ENCODE measurements at places on chromosomes 6 and 20. TPM values are rescaled to one million over a fixed set of nuclear protein-coding genes. Genes with fewer than 3 reads are reported as not detected.

Gene RWDD2A
- 4.9 TPM for total RNA-seq

DNA sequence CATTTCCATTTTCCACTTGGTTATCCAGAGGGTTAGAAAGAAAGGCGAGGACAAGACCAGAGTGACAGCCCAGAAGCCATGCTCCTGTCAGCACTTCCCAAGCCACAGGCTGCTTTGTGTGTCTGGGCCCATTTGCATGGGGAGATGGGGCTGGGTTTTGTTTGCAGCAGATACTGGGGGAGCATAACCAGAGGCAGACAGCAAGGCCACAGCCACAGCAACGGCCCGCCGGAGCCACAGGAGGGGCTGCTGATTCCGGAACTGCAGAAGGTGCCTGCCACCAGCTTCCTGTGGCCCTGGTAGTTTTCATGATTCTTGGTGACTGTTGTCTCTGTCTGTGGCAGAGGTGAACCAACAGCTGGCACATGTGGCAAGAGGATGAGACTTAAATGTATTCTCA lies 106.6 kb downstream of the DLL1 start:
- no peak for DNase-seq

Gene PHACTR3
- total RNA-seq = 0.14 TPM

DNA sequence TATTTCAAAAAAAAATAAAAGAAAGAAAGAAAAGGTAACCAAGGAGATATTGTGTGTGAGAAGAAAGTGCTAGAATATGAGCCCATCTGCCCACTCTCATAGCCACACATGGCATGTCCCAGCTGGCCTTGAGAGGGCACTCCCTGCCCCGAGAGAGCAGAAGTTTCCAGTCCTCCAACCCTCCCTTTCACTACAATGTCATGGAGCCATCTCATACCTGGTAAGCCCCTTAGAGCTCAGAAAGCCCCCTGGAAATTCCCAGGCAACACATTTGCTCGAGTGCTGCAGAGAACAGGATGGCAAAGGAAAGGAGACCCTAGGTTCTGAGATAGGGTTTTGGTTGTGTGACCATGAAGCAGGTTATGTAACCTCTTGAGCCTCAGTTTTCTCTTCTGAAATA lies 75.8 kb upstream of the RIN2 start:
- DNase-seq = no peak

- no peak for DNase-seq
These were observed 222.5 kb downstream of the GJA1 start for GRCh38 chr6:121657972-121658371.

DNA sequence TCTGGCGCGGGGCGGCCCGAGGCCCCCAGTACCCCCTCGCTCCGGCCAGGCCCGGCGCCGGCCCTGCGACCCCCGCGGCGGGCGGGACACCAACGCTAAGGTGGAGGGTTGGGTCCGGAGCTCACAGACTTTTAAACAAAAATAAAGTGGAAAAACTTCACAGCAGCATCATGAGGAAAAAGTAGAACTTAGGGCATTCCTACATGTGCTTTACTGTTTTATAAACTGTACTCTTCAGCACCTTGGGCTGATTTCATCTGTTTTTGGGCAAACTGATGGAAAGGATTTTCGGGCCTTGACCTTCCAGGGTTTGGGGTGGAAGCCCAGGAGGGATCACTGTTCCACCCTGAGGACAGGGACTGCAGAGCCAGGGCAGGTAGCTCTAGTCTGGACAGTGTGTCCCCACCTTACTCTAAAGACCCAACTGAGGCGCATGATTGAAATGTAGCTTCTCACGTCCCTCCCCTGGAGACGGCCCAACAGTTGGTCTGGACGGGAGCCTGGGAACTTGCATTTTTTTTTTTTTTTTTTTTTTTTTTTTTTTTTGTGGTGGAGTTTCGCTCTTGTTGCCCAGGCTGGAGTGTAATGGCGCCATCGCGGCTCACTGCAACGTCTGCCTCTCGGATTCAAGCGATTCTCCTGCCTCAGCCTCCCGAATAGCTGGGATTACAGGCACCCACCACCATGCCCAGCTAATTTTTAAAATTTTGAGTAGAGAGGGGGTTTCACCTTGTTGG lies 740 bp downstream of the NELFCD start:
- DNase-seq = peak; percentile 11

Gene SLC25A27
- 4.3 TPM for total RNA-seq

GRCh38 chr20:5720696-5721095 lies 29.5 kb upstream of the SHLD1 start:
- peak; percentile 35 for DNase-seq

All from astrocyte (in vitro differentiated cells and primary cell).